ENCODE measurements at places on chromosomes 4 and X.

- DNase-seq = no peak
Observed at GRCh38 chr4:5976921-5977320, 41.3 kb downstream of the C4orf50 start.

GRCh38 chr4:30881985-30882384, 161.8 kb downstream of the PCDH7 start:
- no peak for DNase-seq

GRCh38 chr4:57233386-57233785, 123.2 kb upstream of the IGFBP7 start:
- peak; percentile 24 for DNase-seq

DNA sequence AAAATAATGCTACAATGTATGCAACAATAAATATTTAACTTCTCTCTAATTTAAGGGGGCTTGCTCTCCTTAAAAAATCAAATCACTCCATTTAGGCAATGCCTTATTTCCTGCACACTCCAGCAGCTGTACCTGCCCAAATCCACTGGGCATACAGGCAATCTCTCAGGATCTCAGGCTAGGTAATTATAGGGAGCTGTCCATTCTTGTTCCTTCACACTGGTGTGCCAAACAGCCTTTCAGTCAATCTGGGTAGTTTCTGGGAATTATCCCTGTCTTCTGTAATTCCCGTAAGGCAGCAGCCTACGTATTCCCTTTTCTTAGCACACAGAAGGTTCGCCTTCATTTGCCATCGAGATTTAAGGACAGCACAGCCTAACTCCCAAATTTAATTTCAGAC, 922.6 kb upstream of the SLIT2 start:
- no peak for DNase-seq

DNA sequence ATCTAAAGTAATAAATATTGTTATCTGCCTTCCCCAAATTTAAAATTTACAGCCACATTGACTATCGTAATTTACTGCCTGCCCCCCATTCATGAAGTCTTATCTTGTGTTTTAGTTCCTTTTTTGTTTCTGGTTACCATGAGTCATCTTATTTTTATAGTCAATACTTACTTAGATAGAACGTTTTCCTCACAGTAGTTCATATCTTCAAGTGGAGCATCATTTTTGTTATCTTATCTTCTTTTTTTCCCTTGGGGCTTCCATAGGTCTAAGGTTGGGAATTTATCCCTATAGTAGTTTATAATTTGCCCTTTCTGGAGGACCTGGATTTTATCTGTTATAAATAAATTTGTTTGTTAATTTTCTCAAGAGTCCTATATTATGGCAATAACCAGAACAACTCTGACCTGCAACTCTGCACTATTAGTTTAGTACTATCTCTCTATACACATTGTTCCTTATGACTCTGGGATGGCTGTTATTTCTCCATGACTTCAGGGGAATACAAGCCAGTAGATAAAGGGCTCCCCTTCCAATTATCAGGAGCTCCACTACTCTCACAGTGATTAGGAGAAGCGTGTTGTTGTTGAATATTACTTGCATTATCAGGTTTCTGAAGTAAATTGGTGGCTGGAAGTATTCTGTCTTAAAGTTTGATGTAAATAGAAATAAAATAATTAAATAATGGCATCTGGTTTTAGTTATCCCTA, 330.6 kb downstream of the GALNTL6 start:
- DNase-seq = no peak

- no peak for DNase-seq
Observed at GRCh38 chr4:136009258-136009832, 1522.9 kb downstream of the PCDH18 start.

- no peak for DNase-seq
Observed at GRCh38 chr4:108360754-108361445, 192.2 kb upstream of the LEF1 start.

- no peak for DNase-seq
Observed at GRCh38 chrX:28920153-28920943, 333.1 kb downstream of the IL1RAPL1 start.

GRCh38 chr4:88573276-88573980, 18.9 kb upstream of the HERC3 start:
- DNase-seq = no peak

Data from HS-5 (cell line).